ENCODE measurements at places on chromosomes 13 and 19.

- H3K27me3 ChIP-seq: no peaks in the 10 kb centered on the region
- H3K4me3 ChIP-seq: no peak overlapping the region
- H3K4me1 ChIP-seq: no peaks in the 10 kb centered on the region
- no peak overlapping the region for H3K27ac ChIP-seq
- DNase-seq: no peak
- no peaks in the 10 kb centered on the region for H3K36me3 ChIP-seq
Observed at GRCh38 chr13:88395804-88396203, 724.6 kb downstream of the SLITRK5 start.

DNA sequence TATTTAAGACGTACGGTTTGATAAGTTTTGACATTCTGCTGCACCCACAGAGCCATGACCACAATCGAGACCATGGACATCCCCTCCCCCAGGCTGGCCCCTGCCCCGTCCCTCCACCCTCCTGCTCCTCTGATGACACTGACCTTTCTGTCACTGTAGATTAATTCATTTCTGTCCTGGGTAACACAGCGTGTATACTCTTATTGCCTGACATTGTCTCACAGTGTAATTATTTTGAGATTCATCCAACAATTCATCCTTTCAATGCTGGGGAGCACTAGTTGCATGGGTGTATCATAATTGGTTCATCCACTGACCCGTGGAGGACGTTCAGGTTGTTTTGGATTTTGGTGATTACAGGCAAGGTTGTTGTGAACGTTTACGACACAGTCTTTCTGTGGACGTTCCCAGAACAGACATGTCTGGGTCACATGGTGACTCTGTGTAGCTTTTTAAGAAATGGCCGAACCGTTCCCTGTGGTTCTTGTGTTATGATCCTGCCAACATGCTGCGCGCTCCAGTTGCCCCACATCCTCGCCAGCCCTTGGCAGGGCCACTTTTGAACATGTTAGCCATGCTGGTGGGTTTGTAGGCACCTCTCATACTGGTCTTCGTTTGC lies 41.9 kb downstream of the C13orf46 start:
- H3K36me3 ChIP-seq: no peaks in the 10 kb centered on the region
- H3K27me3 ChIP-seq: peaks cover 3% of the 10 kb centered on the region
- no peak overlapping the region for H3K27ac ChIP-seq
- no peak for DNase-seq
- no peak overlapping the region for H3K4me3 ChIP-seq

GRCh38 chr13:59088716-59089115 lies 1075.0 kb downstream of the DIAPH3 start:
- H3K4me1 ChIP-seq: no peaks in the 10 kb centered on the region
- DNase-seq: no peak
- no peaks in the 10 kb centered on the region for H3K27me3 ChIP-seq
- H3K36me3 ChIP-seq: no peaks in the 10 kb centered on the region
- no peak overlapping the region for H3K27ac ChIP-seq
- H3K4me3 ChIP-seq: no peak overlapping the region

DNA sequence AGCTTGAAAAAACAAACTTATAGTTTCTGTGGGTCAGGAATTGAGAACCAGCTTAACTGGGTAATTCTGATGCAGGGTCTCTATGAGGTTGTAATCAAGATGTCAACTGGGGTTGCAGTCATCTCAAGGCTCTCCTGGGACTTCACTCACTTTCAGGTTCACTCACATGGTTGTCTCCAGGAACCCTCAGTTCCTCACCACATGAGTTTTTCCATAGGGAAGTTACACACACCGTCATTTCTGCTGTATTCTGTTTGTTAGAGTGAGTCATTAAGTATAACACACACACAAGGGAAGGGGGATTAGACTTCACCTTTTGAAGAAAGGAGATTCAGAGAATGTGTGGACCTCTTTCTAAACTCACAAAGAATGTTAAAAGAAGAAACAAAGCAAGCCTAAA lies 34.9 kb upstream of the MLNR start:
- H3K27me3 ChIP-seq: no peaks in the 10 kb centered on the region
- no peak for DNase-seq
- peaks cover 23% of the 10 kb centered on the region for H3K36me3 ChIP-seq
- no peaks in the 10 kb centered on the region for H3K4me1 ChIP-seq
- H3K27ac ChIP-seq: no peak overlapping the region

- no peak overlapping the region for H3K27ac ChIP-seq
- H3K4me1 ChIP-seq: peaks cover 8% of the 10 kb centered on the region
- H3K27me3 ChIP-seq: no peaks in the 10 kb centered on the region
- no peak for DNase-seq
- no peaks in the 10 kb centered on the region for H3K36me3 ChIP-seq
Observed at GRCh38 chr13:79519255-79519654, 38.3 kb downstream of the NDFIP2 start.

- no peak overlapping the region for H3K27ac ChIP-seq
- no peaks in the 10 kb centered on the region for H3K27me3 ChIP-seq
- no peak overlapping the region for H3K4me3 ChIP-seq
- H3K4me1 ChIP-seq: no peaks in the 10 kb centered on the region
- DNase-seq: no peak
Observed at GRCh38 chr13:31094331-31095015, 67.2 kb downstream of the HSPH1 start.

GRCh38 chr19:10543059-10543419 lies 665 bp upstream of the ATG4D start:
- no peak overlapping the region for H3K27ac ChIP-seq
- H3K36me3 ChIP-seq: no peaks in the 10 kb centered on the region
- peak overlapping the region; percentile 61 for H3K4me3 ChIP-seq
- no peaks in the 10 kb centered on the region for H3K27me3 ChIP-seq
- H3K4me1 ChIP-seq: peaks cover 17% of the 10 kb centered on the region
- DNase-seq: no peak

GRCh38 chr19:33872445-33873320 lies 76.0 kb downstream of the KCTD15 start:
- no peak for DNase-seq
- no peaks in the 10 kb centered on the region for H3K4me1 ChIP-seq
- H3K27me3 ChIP-seq: no peaks in the 10 kb centered on the region
- no peak overlapping the region for H3K27ac ChIP-seq
- no peaks in the 10 kb centered on the region for H3K36me3 ChIP-seq
- no peak overlapping the region for H3K4me3 ChIP-seq
